ENCODE measurements at places on chromosomes 1 and 21.

GRCh38 chr1:97905141-97905940 is 15.5 kb downstream of the DPYD start:
- no peak for DNase-seq

DNA sequence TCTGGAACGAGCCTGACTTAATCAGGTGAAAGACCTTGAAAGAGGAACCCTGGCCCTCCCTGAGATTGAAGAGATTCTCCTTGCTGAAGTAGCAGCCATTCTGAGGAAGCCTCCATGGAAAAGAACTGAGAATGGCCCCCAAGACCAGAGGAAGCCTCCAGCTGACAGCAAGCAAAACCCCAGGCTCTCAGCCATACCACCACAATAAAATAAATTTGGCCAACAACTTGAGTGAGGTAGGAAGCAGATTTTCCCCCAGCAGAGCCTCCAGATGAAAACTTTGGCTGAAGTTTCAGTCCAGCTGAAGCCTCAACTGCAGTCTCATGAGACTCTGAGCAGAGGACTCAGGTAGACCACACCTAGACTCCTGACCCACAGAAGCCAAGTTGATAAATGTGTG is 34.0 kb upstream of the SLAMF9 start:
- no peak for DNase-seq

DNA sequence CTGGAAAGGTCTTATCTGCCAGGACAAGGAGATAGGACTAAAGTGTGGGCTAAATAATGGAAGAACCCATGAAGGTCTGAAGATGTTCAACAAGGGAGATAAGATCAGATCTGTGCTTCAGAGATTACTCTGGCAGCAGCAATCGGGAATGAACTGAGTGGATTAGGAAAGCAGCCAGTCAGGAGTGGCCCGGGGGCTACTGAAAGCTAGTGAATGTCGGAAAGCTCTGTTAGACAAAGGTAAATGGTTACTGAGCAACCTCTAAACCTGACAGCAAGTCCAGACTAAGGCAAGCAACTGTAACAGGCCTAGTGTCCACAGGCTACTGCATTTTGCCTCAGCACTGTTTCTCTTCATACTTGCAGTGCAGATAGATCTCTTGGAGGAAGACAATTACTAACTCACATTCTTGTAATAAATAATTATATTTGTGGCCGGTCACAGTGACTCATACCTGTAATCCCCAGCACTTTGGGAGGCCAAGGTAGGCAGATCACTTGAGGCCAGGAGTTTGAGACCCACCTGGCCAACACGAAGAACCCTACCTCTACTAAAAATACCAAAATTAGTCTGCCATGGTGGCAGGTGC is 12.5 kb downstream of the IQGAP3 start:
- no peak for DNase-seq

DNA sequence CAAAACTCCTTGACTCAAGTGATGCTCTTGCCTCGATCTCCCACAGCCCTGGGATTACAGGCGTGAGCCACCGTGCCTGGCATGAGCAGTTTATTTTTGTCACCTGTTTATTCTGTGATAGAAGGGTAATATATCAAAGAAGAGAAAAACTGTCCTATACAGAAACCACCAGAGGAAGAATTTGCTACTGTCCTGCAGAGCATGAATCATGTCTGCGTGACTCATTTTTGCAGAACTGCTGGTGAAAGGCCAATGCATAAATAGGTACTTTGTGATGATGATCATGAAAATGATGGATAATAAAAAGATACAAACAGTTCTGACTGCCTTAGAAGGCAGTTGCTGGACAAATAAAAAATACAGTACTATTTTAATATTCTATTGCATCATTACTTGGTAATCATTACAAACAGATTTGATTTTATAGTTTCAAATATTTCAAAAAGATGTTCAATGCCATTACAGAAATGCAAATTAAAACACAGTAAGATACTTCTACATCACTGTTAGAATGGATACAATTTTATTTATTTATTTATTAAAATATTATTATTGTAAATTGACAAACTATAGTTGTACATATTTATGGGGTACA is 26.5 kb downstream of the RIPPLY3 start:
- DNase-seq, result no peak

Measured in GM13976 (cell line).